ENCODE measurements at places on chromosomes 1 and 21.

GRCh38 chr1:147821883-147822282, 61.5 kb upstream of the GJA5 start:
- no peak for DNase-seq

GRCh38 chr1:119593805-119594204, 54.3 kb downstream of the ZNF697 start:
- no peak for DNase-seq

GRCh38 chr1:232841823-232842565, 36.8 kb downstream of the MAP10 start:
- DNase-seq, result no peak

- DNase-seq, result no peak
Observed at GRCh38 chr21:25997788-25998611, 172.6 kb downstream of the APP start.

GRCh38 chr1:183841950-183842794, 37.3 kb downstream of the RGL1 start:
- peak; percentile 60 for DNase-seq

GRCh38 chr1:227766015-227766634, 30.9 kb downstream of the SNAP47 start:
- DNase-seq, result no peak

DNA sequence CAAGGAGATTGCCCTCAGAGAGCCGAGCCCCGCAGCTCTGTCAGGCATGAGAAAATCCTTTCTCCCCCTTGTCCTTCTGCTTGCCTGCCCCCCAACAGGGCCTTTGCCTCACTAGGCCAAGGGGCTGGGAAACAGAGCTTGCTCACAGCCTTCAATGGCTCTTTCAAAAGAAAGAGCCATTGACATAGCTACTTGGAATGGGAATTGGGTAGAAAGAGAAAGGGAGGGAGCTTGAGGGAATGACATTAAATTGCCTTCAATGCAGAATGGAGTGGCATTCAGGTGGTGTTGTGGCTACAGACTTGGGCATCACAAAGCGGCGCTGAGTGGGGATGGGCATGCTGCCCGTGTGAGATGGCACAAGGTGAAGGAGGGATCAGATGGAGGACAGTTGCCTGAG, 13.2 kb downstream of the SYT11 start:
- DNase-seq, result no peak

DNA sequence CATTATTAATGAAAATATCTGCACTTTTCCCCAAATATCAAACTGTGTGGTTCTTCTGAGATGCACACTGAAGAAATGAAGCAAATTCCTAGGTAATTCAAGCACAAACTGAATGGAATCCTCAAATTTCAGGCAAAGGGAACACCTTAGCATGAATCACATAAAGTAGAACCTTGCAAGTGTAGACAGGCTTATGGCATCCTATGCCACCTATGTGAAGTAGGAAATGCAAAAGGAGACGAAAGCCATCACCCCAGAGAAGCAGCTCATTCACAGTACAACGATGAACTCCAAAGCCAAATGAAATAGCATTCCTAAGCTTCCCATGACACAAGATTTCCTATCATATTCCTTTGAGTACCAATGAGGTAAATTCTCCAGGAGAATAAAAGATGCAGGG, 461.2 kb upstream of the RUNX1 start:
- DNase-seq, result no peak

DNA sequence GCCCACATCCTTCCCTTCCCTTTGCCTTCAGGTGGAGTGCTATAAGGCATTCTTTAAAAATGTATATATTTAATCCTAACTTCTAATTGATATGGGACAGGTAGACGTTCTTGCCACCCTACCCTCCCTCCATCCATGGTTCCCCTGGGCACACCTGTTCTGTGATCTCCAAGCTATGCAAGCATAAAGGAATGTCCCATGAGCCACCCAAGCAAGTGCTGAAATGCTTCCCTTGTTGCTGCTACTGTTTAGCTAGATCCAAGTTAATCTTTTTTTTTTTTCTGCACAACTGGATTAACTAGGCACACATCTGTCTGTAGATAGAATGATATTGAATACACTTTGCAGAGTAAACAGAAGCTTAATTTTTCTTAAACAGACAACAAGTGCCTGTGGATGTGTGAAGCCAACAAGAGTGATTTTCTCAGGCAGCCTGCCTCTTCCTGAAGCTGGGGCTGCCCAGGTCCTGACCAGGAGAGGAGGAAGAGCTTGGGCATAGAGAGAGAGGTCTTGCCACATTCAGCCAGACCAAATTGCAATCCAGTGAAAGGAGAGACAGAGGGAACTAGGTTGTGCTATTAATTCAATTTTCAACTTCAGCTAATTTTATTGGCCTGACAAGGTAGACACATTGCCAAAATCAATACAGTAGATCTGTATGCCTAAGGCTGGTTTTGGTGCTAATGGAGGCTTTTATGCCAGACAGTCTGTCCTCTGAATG, 28.2 kb upstream of the ATP1B1 start:
- no peak for DNase-seq

DNA sequence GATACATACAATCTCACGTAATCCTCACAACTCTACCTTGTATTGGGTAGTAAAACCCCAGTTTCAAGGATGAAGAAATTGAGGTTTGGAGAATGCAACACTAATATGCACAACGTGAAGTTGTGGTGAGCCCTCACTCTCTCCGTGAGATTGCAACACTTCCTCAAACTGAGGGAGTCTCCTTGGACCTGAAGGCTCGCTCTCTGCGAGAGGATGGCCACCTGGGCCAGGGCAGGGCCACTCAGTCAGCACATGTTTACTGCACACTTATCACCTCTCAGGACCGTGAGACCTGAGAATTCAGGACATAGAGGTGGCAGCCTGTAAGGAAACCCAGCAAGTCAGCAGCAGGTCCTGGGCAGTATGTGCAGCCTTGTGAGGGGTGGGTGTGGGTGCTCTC, 8.7 kb downstream of the SH3BP5L start:
- DNase-seq, result no peak

GRCh38 chr1:157833145-157833544, 8.5 kb downstream of the CD5L start:
- DNase-seq, result no peak

- no peak for DNase-seq
Observed at GRCh38 chr1:94708811-94709210, 111.3 kb upstream of the SLC44A3 start.

DNA sequence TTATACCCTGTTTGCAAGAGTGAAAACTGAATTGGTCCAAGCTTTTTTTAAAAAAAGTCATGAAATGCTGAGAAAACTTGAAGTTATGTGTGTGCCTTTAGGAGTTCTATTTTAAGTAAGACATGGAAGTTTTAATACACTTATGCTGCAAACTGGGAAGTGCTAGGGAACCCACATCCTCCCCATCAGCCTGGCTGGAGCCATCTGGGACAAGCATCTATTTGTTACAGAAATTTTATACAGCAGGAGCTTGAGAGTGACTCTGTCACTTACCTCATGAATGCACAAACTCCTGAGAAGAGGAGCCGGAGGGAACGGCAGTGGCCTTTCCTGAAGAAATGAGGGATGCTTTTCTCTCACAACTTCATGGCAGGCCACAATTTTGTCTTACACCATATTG, 78.2 kb upstream of the SLC44A3 start:
- no peak for DNase-seq

DNA sequence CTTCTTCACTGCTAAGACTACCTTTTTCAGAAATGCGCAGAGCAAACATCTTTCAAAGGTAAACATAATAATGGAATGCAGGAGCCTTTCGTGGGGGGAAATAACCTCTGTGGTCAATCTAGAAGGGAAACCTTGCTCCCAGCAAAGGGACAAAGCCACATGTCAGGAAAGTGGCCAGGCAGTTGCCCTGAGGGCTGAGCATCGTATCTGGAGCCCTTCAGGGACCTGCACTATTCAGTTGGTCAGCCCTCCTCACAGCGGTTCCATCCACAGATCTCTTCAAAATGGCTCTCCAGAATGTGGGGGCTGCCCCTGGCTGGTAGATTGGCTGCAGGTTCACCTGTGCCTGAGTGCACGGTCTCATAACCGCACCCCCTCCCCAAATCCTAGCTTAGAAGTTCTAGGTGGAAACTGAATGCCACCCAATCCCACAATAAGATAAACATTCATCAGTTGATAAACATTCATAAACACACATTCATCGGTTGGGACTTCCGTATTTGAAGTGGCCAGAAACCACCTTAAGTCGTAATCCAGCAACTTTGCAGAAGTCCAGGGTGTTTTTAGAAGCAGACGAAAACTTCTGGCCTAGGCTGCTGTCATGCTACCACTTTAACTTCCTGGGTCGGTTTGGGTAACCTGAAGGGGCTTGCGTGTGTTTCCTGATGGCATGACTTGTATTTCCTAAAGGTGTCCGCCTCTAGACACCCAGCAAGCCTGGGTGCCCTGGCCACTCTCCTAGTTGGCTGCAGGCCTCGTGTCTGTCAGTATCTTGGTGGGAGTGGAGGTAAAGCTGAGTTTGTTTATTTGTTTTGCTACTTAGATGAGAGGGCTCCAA, 50.5 kb downstream of the RASSF5 start:
- no peak for DNase-seq

GRCh38 chr1:248416226-248416625, 13.4 kb downstream of the OR2T1 start:
- no peak for DNase-seq

GRCh38 chr21:15219039-15219438, 154.2 kb upstream of the NRIP1 start:
- DNase-seq, result no peak

DNA sequence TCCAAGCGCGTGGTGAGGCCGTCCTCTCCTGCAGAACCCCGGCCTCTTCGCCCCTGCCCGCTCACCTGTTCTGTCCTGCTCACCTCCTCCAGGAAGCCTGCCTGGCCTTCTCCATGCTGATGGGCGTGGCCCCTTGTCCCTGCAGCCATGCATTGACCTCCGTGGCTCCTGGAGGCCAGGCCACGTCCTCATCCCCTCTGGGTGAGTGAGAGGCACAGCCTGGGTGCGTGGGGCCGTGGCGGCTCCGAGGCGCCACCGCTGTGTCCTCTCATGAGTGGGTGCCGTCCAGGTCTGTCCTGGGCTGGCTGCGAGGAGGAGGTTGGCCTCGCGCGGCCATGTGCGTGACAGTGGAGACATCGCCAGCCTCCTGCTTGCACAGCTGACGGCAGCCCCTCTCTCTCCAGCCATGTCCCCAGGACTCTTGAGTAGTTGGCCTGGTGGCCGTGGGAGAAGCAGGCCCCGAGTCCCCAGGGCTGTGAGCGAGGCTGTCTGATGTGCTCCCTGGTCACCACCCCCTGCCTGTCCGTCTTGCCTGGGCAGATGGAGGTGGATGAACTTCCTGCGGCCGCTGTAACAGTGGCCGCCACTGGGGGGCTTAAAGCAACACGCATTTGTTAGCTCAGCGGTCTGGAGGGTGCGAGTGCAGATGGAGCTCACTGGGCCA, 58.1 kb downstream of the PRKCZ start:
- no peak for DNase-seq

DNA sequence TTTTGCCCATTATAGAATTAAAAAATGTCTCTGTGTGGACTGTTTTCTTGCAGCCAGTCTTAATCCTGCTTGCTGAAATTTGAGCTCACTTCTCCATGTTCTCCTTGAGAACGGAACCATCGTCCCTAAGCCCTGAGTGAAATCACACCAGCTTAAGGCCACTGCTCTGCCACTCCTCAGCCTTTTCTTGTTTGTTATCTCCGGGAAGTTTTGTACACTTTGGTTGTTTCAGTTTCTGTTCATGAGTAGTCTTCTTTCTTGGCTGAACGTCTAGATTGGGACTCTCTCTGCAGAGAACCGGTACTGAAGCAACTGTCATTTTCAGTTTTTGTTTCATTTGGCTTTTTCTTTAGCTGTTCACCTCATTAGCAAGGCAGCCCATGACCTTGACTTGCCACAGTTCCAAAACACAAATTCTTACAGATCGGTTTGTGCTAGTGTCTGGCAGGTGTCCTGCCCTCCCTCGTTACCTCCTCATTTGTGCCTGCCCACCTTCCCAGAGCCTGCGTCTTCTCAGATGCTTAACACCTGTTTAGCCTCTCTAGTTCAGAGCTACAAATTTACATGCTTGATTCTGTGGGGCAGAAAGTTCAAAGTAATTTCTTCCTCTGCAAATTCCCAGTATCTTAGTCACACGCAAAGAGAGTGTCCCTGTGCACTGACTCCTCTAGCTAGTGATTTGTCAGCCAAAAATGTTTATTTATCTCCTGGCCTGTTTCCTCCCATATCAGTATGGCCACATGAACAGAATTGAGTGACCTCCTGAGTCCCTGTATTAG, 12.4 kb downstream of the PSEN2 start:
- no peak for DNase-seq

DNA sequence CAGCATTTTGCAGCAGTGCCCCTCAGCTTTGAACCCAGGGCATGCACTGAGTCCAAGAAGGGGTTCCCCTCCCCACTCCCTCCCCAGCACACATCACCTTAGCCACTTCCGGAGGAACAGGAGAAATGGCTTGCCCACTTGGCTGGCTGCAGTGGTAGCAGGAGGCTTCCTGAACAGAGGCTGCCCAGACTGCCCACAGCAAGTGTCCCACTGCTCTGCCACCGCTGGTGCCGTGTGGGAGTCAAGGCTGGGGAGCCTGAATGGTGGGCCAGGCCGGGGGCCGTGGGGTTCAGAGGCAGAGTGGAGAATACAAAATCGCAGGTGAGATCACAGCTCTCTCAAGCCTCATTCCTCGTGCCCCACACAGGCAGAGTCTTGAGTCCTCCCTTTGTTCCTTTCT, 34.5 kb downstream of the CD247 start:
- no peak for DNase-seq

- DNase-seq, result no peak
Observed at GRCh38 chr1:28208818-28209441, 23.9 kb downstream of the DNAJC8 start.

- no peak for DNase-seq
Observed at GRCh38 chr1:247337250-247337746, 5.6 kb upstream of the ZNF496 start.

GRCh38 chr1:31802190-31803150, 13.4 kb downstream of the SPOCD1 start:
- no peak for DNase-seq

GRCh38 chr1:39655578-39656268, 16.2 kb downstream of the NT5C1A start:
- no peak for DNase-seq

DNA sequence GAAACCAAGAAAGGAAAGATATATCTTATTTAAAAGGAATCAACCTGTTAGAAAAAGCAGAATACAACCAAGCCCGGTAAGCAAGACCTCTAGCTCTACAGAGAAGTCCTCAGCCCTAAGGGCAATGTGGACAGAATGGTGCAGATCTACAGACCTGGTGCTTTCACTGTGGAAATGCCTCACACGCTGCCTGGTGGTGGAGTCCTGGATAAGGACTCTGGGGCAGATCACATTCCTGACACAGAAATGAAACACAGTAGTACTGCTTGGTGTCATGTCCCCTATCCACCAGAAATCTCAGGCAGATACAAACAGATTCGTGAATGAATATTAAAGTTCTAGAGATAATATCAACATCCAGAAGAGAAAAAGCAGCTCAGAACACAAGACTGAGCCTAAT, 6.8 kb downstream of the CNN3 start:
- DNase-seq, result no peak

DNA sequence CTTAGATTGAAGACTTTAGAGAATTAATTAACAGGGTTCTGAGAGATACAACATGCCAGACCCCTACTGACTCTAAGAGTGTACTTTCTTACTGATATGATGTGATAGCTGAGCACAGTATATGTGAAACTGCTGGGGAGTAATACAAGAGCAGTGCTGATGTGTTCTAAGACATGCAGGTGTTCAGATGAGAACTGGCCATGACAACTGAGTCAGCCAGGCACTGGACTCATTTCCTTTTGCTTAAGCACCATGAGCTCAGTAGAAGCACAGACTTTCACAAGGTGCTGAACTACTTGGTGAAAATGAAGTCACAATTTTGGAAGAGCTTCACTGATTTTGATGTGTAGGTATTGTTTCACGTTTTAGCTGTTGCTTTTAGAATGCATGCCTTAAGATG, 15.9 kb upstream of the POGZ start:
- DNase-seq, result no peak
